Activated T-cell treated with anti-CD3 and anti-CD28 coated beads, Interleukin-2, amount 50 U/mL, for 72 hours (primary cell): ENCODE measurements at places on chromosomes 4 and X.

- no peak for DNase-seq
These were observed 29.2 kb upstream of the CCNI start for GRCh38 chr4:77104791-77105540.

GRCh38 chr4:113144091-113144490 is 94.6 kb downstream of the ANK2 start:
- DNase-seq, result no peak

DNA sequence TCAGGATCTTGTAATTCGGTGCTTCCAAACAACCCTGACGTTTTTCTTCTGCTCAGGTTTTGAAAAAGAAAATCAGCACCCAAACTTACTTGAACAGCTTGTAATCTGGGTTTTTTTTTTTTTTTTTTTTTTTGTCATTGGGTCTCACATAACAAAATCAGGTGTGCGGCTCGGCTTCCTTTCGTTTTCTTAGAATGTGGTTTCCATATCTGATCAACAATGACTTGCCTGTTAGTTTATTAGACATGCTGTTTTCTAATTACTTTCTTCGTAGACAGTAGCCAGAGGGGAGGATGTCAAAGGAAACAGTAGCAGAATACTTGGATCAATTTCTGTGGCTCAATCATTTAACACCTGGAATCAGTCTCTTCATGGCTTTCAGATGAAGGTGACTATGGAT is 890 bp upstream of the FREM3 start:
- no peak for DNase-seq

- no peak for DNase-seq
These were observed 27.8 kb upstream of the SLC25A6 start for GRCh38 chrX:1419545-1420355.

GRCh38 chrX:14505648-14506047 is 23.7 kb upstream of the GLRA2 start:
- DNase-seq, result no peak
